HFFc6 (cell line): ENCODE measurements at places on chromosomes 12 and 14.
A peak's percentile ranks its signal among the peaks of the same experiment; 100 is the strongest.

- H3K4me3 ChIP-seq, result no peak overlapping the region
- H3K4me1 ChIP-seq, result no peaks in the 10 kb centered on the region
- H3K27me3 ChIP-seq, result peaks cover 1% of the 10 kb centered on the region; the same call in 1 of the 2 replicates
- H3K27ac ChIP-seq, result no peak overlapping the region
- no peak for DNase-seq
Measured at GRCh38 chr14:85917716-85918115, 387.8 kb downstream of the FLRT2 start.

GRCh38 chr12:106134294-106134949 lies 4.3 kb downstream of the NUAK1 start:
- DNase-seq, result no peak
- H3K27ac ChIP-seq, result peak overlapping the region; percentile 55; the same call in 1 of the 2 replicates
- H3K27me3 ChIP-seq, result no peaks in the 10 kb centered on the region; the same call in 1 of the 2 replicates
- peaks cover 15% of the 10 kb centered on the region for H3K36me3 ChIP-seq
- H3K4me3 ChIP-seq, result peak overlapping the region; percentile 97

GRCh38 chr14:105937253-105938054 lies 411.1 kb downstream of the TMEM121 start:
- DNase-seq, result no peak
- H3K27me3 ChIP-seq, result peaks cover 4% of the 10 kb centered on the region
- H3K4me1 ChIP-seq, result no peaks in the 10 kb centered on the region
- no peaks in the 10 kb centered on the region for H3K36me3 ChIP-seq
- no peak overlapping the region for H3K27ac ChIP-seq
- H3K4me3 ChIP-seq, result no peak overlapping the region

DNA sequence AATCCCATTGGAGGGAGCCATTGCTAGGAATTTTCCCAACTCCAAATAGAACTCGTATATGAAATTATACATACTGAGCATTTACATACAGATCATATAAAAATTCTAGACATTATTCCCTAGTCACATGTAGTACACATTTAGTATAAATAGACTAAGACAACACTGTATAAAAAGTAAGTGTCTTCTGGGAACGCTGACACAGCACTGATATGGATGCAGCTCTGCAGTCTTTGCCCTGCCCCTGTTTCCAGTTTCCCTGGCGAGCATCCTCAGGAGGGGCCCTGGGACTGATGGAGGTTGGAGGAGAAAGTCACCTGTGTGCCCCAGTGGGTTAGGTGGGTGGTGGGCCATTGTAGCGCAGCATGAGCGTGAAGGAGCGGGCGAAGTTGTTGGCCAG lies 97.8 kb upstream of the CLMN start:
- peaks cover 17% of the 10 kb centered on the region for H3K4me1 ChIP-seq
- peaks cover 31% of the 10 kb centered on the region for H3K36me3 ChIP-seq
- no peak overlapping the region for H3K4me3 ChIP-seq
- H3K27ac ChIP-seq, result no peak overlapping the region

GRCh38 chr12:6458281-6459003 lies 6.6 kb downstream of the TAPBPL start:
- no peaks in the 10 kb centered on the region for H3K4me1 ChIP-seq
- H3K36me3 ChIP-seq, result peaks cover 22% of the 10 kb centered on the region
- H3K4me3 ChIP-seq, result no peak overlapping the region

DNA sequence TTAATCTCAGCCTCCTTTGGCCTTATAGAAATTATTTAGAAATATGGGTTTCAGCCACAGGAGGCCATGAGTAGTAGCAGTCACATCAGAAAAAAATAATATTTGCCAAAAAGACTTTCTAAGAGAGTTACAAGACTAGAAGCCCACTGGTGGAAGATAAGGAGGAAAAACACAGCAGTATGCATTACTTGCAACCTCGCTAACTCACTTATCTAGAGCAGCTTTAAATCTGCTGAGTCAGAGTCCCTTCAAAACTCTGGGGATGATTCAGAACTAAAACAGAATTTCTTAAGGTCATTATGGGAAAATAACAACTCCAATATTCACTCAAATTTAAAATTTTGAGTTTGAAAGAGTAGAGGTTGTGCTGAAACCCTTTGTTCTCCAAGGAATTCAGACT lies 6.2 kb downstream of the OR4K17 start:
- no peaks in the 10 kb centered on the region for H3K36me3 ChIP-seq
- DNase-seq, result no peak
- H3K27ac ChIP-seq, result no peak overlapping the region
- H3K4me3 ChIP-seq, result no peak overlapping the region

GRCh38 chr12:18823461-18823860 lies 85.5 kb downstream of the CAPZA3 start:
- H3K27ac ChIP-seq, result no peak overlapping the region
- no peak for DNase-seq
- H3K4me1 ChIP-seq, result no peaks in the 10 kb centered on the region
- no peaks in the 10 kb centered on the region for H3K36me3 ChIP-seq

DNA sequence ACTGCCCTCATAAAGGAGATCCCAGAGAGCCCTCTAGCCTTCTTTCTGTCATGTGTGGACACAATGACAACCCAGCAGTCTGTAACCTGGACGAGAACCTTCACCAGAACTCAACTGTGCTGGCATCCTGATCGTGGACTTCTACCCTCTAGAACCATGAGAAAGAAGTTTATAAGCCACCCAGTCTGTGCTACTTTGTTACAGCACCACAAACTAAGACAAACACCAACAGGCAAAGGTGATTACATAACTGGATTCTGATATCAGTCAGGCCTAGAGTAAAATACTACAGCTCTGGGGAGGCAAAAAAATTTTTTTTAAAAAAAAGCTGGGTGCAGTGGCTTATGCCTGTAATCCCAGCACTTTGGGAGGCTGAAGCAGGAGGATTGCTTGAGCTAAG lies 18.5 kb downstream of the TM7SF3 start:
- H3K27me3 ChIP-seq, result no peaks in the 10 kb centered on the region
- peaks cover 13% of the 10 kb centered on the region; the same call in 1 of the 2 replicates for H3K36me3 ChIP-seq
- no peak overlapping the region for H3K27ac ChIP-seq
- H3K4me1 ChIP-seq, result no peaks in the 10 kb centered on the region
- no peak overlapping the region for H3K4me3 ChIP-seq

DNA sequence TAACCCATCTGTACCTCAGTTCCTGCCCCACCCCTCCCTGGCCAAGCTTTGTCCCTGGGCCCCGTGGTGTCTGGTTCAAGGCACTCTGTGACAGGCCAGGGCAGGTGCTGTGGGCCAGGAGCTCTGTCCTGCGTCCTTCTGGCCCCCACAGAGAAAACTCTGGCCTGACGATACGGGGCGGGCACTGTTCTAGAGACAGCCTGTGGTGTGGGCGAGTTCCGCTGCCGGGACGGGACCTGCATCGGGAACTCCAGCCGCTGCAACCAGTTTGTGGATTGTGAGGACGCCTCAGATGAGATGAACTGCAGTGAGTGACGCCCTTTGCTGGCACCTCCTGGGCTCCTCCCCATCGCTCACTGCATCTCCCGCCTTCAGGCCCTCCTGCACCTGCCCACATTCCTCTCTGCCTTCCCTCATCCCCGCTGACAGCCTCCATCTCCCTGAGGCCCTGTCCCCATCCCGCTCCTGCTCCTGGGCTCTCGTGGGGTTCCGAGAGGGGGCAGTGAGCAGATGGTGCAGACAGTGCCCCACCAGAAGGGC lies 22.8 kb upstream of the NXPH4 start:
- no peak overlapping the region for H3K4me3 ChIP-seq
- H3K27me3 ChIP-seq, result peaks cover 18% of the 10 kb centered on the region
- no peak overlapping the region for H3K27ac ChIP-seq
- peaks cover 32% of the 10 kb centered on the region for H3K36me3 ChIP-seq

DNA sequence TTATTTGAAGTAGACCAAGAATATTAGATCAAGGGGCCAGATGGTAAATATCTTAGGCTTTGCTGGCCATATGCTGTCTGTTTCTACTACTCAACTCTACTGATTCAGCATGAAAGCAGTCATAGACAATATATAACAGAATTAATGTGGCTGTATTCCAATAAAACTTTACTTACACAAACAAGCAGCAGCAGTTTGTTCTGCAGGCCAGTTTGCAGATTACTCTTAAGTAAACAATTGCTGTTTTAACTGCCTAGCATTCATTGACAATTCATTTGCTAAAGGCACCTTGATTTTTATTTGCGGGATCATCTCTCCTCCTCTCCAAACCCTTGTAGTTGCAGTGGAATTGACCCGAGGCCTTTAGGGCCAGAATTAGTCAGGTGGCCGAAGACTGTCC lies 94.1 kb upstream of the GARIN6 start:
- DNase-seq, result no peak
- H3K36me3 ChIP-seq, result no peaks in the 10 kb centered on the region
- no peaks in the 10 kb centered on the region for H3K4me1 ChIP-seq
- no peak overlapping the region for H3K27ac ChIP-seq
- no peak overlapping the region for H3K4me3 ChIP-seq

- H3K4me3 ChIP-seq, result no peak overlapping the region
- peaks cover 14% of the 10 kb centered on the region for H3K27me3 ChIP-seq
- no peak overlapping the region for H3K27ac ChIP-seq
- DNase-seq, result no peak
- H3K36me3 ChIP-seq, result no peaks in the 10 kb centered on the region
- H3K4me1 ChIP-seq, result peaks cover 14% of the 10 kb centered on the region
Measured at GRCh38 chr14:38837343-38838048, 265.5 kb downstream of the SEC23A start.

- no peaks in the 10 kb centered on the region for H3K27me3 ChIP-seq
- H3K27ac ChIP-seq, result no peak overlapping the region
- no peak overlapping the region for H3K4me3 ChIP-seq
- peaks cover 5% of the 10 kb centered on the region; the same call in 1 of the 2 replicates for H3K4me1 ChIP-seq
- no peaks in the 10 kb centered on the region for H3K36me3 ChIP-seq
- no peak for DNase-seq
Measured at GRCh38 chr12:59007620-59008019, 87.3 kb upstream of the LRIG3 start.

GRCh38 chr14:84420221-84420620 lies 1109.7 kb upstream of the FLRT2 start:
- peaks cover 2% of the 10 kb centered on the region; the same call in 1 of the 2 replicates for H3K27me3 ChIP-seq
- H3K4me1 ChIP-seq, result no peaks in the 10 kb centered on the region
- no peak for DNase-seq
- no peaks in the 10 kb centered on the region for H3K36me3 ChIP-seq
- no peak overlapping the region for H3K4me3 ChIP-seq
- H3K27ac ChIP-seq, result no peak overlapping the region

- no peaks in the 10 kb centered on the region for H3K4me1 ChIP-seq
- no peaks in the 10 kb centered on the region for H3K36me3 ChIP-seq
- H3K27ac ChIP-seq, result no peak overlapping the region
Measured at GRCh38 chr14:76753541-76754198, 7.6 kb upstream of the VASH1 start.

GRCh38 chr12:42887657-42888056 lies 298.1 kb upstream of the PRICKLE1 start:
- no peak for DNase-seq
- H3K4me3 ChIP-seq, result no peak overlapping the region
- no peaks in the 10 kb centered on the region; the same call in 1 of the 2 replicates for H3K4me1 ChIP-seq
- no peak overlapping the region for H3K27ac ChIP-seq

DNA sequence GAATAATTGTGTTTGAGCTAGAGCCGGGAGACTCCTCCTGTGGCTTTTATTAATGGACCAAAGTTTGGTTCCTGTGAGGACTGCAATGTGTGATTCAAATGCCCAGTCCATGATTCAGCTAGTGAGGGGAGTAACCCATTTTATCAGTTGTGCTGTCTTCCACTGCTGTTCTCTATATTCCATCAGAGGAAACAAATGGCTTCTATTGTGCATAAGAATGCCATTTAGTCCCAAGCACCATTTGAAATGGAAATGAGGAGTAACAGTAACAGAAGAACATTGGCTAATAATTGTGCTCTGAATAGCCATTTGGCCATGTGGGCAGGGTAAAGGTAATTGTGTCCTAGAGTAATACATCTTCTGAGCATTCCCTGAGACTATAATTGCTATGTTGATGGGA lies 642.7 kb downstream of the DIO2 start:
- no peaks in the 10 kb centered on the region for H3K36me3 ChIP-seq
- no peak overlapping the region for H3K27ac ChIP-seq
- no peaks in the 10 kb centered on the region for H3K4me1 ChIP-seq

DNA sequence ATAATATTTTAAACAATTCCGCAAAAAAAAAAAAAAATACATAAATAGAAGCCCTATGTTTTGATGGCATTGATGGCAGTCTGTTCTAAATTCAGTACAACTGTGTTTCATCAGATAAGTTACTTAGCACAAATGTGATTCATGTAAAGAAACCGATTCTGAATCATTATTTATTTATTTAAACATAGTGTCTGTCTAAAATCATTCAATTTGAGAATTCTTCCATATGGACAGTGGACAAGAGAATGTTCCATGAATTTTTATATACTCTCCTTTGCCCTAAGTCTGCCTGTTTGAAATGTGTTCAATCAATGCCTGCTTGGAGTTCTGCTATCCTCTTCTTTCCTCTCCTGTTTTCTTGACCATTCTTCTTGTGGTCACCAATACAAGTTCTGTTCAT lies 126.5 kb downstream of the PDE3A start:
- H3K27me3 ChIP-seq, result peaks cover 3% of the 10 kb centered on the region
- peak; percentile 12 for DNase-seq
- H3K36me3 ChIP-seq, result peaks cover 14% of the 10 kb centered on the region; the same call in 1 of the 2 replicates
- peaks cover 63% of the 10 kb centered on the region for H3K4me1 ChIP-seq
- no peak overlapping the region for H3K27ac ChIP-seq

GRCh38 chr12:5511644-5512600 lies 80.0 kb downstream of the NTF3 start:
- no peaks in the 10 kb centered on the region for H3K36me3 ChIP-seq
- DNase-seq, result peak; percentile 24
- peaks cover 24% of the 10 kb centered on the region for H3K4me1 ChIP-seq
- H3K27me3 ChIP-seq, result no peaks in the 10 kb centered on the region

DNA sequence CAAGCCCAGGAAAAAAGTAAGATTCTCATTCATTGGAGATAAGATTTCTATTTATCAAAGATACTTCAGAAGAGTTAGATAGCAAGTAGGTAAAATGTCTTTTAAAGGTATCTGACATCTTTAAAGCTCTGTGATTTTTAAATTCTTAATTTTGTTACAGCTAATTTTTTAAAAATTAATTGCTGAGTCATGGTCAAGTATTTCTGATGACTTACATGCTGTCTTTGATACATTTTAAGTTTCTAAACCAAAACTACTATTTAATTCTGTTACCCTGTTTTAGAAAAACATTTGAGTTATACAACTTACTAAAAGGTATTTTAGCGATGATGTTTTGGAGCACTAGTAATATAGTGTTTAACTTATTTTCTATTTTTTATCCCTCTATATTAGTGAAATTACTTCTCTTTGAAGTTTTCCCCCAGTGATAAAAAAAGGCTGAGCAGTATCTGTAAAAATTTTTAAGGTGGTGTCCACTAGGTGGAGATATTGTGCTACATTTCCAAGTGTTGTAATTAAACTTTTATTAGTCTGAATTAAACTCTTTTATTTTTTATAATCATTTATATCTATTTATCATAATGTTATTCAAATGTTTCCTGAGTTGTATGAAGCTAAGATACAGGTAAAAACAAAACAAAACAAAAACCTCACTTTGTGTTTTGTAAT lies 11.5 kb downstream of the ALG10 start:
- H3K27me3 ChIP-seq, result no peaks in the 10 kb centered on the region
- peak; percentile 36 for DNase-seq
- H3K27ac ChIP-seq, result no peak overlapping the region
- H3K36me3 ChIP-seq, result no peaks in the 10 kb centered on the region
- no peaks in the 10 kb centered on the region for H3K4me1 ChIP-seq

- H3K4me3 ChIP-seq, result no peak overlapping the region
- H3K4me1 ChIP-seq, result peaks cover 28% of the 10 kb centered on the region
- peaks cover 3% of the 10 kb centered on the region for H3K27me3 ChIP-seq
- DNase-seq, result no peak
Measured at GRCh38 chr12:122842505-122843405, 7.5 kb downstream of the HIP1R start.

- no peak overlapping the region for H3K27ac ChIP-seq
- H3K36me3 ChIP-seq, result no peaks in the 10 kb centered on the region
- H3K27me3 ChIP-seq, result peaks cover 25% of the 10 kb centered on the region
- no peaks in the 10 kb centered on the region; the same call in 1 of the 2 replicates for H3K4me1 ChIP-seq
- no peak overlapping the region for H3K4me3 ChIP-seq
Measured at GRCh38 chr14:100135784-100136183, 23.7 kb downstream of the DEGS2 start.

GRCh38 chr14:75513911-75514672 lies 8.2 kb upstream of the BATF start:
- H3K4me1 ChIP-seq, result peaks cover 13% of the 10 kb centered on the region
- no peak for DNase-seq
- H3K4me3 ChIP-seq, result no peak overlapping the region
- H3K27me3 ChIP-seq, result peaks cover 17% of the 10 kb centered on the region
- H3K36me3 ChIP-seq, result no peaks in the 10 kb centered on the region
